ENCODE measurements at places on chromosomes 1 and 21.

DNA sequence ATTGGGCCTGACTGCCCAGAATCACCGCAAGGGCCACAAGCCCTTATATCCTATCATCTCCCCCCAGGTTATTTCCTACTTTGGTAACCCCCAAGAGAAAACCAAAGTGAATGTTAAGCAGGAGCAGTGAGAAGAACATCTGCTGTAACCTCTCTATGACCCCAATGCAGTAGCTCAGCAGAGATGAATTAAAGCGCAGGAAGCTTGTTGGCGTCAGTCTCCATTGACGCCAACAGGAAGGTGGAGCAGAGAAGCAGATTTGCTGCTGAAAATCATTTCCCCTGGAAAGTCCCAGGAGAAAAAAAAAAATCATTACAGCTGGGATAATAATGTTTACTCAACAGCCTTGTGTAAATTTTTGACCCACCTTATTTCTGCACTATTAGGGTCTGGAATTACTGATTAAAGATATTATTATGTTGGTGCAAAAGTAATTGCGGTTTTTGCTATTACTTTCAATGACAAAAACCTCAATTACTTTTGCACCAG, 33.2 kb upstream of the FAM163A start:
- no peak for DNase-seq

- no peak for DNase-seq
Observed at GRCh38 chr1:153663211-153663610, 4.7 kb downstream of the SNAPIN start.

- no peak for DNase-seq
Observed at GRCh38 chr1:5150191-5150590, 495.8 kb downstream of the AJAP1 start.

- no peak for DNase-seq
Observed at GRCh38 chr1:201648907-201649721, 110.2 kb downstream of the NAV1 start.

All from activated CD4-positive, CD25-positive, alpha-beta regulatory T cell (primary cell).